ENCODE measurements at places on chromosomes 1 and 21.

GRCh38 chr1:15734296-15734695 is 1.8 kb upstream of the SLC25A34 start:
- no peak for DNase-seq

- no peak for DNase-seq
Measured at GRCh38 chr21:46124926-46125845, 27.3 kb downstream of the COL6A2 start.

DNA sequence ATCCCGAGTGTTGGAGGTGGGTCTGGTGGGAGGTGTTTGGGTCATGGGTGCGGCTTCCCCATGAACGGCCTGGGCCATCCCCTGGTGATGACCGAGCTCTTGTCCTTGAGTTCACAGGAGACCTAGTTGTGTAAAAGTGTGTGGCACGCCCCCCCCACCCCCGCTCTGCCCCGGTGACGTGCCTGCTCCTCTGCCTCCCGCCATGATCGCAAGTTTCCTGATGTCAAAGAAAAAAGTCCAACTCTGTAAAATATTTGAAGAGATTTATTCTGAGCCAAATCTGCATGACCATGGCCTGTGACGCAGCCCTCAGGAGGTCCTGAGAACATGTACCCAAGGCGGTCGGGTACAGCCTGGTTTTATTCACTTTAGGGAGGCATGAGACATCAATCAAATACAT is 125.1 kb upstream of the COL6A1 start:
- DNase-seq: no peak

DNA sequence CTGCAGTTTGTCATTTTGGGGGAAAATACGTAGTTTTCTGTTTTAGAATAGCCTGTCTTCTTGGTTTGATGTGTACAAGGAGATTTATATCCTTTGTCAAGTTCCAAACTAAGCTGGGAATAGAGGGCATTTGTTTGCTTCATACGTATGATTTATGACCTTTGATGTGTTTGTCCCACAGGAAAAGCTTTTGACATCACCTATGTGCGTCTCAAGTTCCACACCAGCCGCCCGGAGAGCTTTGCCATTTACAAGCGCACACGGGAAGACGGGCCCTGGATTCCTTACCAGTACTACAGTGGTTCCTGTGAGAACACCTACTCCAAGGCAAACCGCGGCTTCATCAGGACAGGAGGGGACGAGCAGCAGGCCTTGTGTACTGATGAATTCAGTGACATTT is 79.9 kb downstream of the LAMC1 start:
- no peak for DNase-seq

DNA sequence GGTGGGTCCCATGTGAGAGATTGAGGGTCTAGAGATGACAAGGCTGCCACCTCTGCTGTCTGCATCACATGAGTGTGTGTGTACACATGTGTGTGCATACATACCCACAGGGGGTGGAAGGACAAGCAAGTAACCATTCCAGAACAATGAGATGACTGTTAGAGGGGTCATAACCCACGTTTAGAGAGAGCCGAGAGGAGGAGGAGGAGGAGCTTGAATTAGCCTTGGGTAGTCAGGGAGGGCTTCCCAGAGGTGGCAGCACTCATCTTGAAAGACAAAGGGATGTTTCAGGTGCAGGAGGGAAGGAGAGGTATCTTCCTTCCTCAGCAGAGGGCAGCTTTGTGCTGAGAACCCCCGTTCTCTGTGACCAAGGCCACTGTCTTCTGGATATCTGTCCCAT is 21.3 kb downstream of the TNFRSF1B start:
- DNase-seq: no peak

DNA sequence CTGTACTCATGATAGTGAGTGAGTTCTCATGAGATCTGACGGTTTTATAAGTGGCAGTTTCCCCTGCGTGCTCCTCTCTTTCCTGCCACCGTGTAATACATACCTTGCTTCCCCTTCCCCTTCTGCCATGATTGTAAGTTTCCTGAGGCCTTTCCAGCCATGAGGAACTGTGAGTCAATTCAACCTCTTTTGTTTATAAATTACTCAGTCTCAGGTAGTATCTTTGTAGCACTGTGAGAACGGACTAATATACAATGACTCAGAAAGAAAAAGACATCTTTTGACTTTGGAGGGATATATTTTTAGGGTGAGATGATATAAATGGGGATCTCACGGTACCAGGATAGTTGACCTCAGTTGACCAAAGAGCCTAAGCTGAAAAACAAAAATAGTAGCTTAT is 74.7 kb upstream of the BACH1 start:
- no peak for DNase-seq

DNA sequence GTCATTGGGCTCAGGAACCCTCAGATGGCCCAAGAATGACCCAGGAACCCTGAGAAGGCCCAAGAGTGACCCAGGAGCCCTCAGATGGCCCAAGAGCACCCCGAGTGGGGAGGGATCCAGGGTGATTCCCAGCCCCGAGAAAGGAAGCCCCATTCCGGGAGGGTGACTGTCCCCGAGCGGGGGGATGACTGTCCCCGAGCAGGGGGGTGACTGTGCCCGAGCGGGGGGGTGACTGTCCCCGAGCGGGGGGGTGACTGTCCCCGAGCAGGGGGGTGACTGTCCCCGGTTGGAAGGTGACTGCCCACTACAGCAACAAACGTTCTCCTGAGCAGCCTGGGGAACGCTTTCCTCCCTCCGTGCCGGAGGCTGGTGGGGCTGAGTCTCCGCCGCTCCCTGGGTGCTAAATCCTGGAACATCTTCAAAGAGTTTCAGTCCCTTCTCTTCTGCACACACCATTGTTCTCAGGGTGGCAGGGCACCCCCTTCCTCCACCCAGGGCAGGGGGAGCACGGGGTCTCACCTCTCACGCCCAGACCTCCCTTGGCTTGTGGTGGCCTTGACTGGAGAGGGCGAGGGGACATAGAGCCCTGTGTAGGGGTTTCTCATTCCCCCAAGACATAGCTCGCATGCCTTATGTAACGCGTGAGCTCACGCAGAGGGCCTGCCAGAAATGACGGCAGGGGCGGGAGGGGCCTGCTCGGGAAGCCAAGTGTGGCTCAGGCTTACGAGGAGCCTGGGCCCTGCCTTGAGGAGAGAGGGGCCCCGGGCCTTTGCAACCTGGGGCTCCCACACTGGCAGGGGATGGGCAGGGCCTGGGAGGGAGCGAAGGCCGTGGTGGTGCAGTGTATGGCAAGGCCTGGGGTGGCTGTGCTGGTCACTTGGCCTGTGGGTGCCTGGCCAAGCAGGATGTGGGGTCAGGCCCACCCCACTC is 14.3 kb upstream of the SKI start:
- no peak for DNase-seq

DNA sequence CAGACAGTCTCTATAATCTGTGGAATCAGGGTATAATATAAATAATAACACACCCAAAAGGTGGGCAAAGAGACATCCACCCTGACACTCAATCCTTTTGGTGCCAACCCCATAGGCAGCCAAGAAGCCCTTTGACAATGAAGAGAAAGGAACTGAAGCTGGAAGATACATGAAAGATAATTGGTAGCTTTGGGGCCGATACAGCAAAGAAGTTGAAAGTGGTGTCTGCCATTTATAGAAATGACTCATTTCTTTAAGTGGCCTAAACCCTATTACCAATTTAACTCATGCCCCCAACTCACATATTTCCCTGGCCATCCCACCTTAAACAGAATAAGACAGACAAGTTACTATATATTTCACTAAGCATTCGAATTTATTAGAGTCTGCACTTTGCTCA is 167.0 kb downstream of the ZC3H11B start:
- no peak for DNase-seq

DNA sequence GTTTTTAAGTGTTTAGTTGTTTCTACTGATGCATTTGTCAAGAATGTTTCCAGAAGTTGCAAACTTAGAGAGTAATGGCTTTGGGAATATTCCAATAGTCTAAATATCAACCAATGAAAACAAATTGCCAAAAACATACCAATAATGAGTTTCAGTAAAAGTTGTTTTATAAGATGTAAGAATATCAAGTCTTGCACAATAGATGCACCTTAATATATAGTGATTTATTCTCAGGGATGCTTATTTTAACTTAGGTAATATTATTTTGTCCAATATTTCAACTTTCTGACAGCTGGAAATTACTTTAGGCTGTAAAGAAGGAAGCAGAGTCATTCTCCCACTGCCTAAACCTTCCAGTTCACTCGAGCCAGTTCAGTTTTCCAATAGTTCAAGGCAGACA is 5.4 kb upstream of the NMNAT2 start:
- no peak for DNase-seq

DNA sequence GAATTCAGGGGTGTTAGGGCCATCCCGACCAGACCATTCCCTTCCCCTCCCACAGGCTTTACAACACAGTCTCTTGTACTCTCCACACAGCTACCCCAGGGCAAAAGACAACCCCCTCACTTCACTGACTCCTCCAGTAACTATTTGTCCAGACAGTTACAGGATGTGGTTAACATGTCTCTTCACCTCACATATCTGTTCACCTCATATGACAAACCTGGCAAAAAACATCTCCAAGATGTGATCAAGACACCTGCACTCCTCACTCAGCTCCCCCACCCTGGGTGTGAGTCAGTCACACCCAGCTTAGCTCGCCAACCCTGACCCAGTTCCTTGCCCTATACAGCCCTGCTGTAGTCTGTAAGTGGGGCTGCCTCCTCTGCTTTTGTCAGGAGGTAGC is 490.5 kb upstream of the CHRM3 start:
- no peak for DNase-seq

DNA sequence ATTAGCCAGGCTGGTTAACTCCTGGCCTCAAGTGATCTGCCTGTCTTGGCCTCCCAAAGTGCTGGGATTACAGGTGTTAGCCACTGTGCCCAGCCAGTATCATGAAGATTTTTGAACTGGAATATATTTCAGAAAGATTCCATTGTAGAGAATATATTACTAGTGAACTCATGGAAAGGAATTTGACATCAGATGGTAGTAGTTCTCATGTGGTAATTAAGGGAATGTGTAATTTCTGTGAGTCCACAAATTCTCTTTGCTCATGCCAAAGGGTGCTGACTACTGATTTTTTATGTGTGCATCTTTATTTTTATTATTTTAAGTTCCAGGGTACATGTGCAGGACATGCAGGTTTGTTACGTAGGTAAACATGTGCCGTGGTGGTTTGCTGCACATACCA is 10.4 kb downstream of the DTL start:
- DNase-seq: no peak

GRCh38 chr1:170929412-170929834 is 5.9 kb upstream of the MROH9 start:
- no peak for DNase-seq

Measured in T-helper 9 cell (primary cell).